ENCODE measurements at places on chromosomes 7 and 10. TPM values are rescaled to one million over a fixed set of nuclear protein-coding genes. Genes with fewer than 3 reads are reported as not detected.

SMARCD3 gene
- total RNA-seq = 53.7 TPM

EPHA1 gene
- 0.14 TPM for total RNA-seq

AP5Z1 gene
- 21.6 TPM for total RNA-seq

CDK1 gene
- 2.6 TPM for total RNA-seq

All from smooth muscle cell of bladder (primary cell).